ENCODE measurements at places on chromosomes 12 and 14.
A peak's percentile ranks its signal among the peaks of the same experiment; 100 is the strongest.

DNA sequence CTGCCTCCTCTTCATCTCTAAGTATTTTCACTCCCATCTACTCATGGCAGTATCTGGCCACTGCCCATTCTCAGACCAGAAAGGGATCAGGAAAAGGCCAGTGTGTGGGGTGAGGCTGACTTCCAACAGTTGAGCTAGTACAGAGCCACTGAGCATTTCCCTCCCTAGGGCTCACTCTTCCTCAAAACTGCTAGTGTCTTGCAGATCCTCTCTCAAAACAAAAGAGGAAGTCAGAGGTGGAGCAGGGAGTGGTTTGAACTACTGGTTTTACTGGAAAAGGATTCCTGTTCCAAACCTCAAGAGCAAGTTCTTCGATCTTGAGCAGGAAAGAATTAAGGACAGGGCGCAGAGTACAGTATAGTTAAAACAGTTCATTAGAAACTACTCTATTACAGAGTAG lies 11.7 kb upstream of the RNASE10 start:
- H3K27ac ChIP-seq, result no peak overlapping the region
- H3K4me1 ChIP-seq, result peaks cover 45% of the 10 kb centered on the region
- H3K4me3 ChIP-seq, result no peak overlapping the region
- DNase-seq, result no peak

GRCh38 chr14:66477567-66477966 lies 8.6 kb upstream of the CCDC196 start:
- H3K4me1 ChIP-seq, result peaks cover 2% of the 10 kb centered on the region
- peaks cover 5% of the 10 kb centered on the region for H3K36me3 ChIP-seq
- H3K4me3 ChIP-seq, result no peak overlapping the region
- H3K27me3 ChIP-seq, result no peaks in the 10 kb centered on the region
- DNase-seq, result no peak

GRCh38 chr14:22073801-22074200 lies 400.2 kb upstream of the OR4E1 start:
- peaks cover 17% of the 10 kb centered on the region for H3K4me1 ChIP-seq
- H3K27ac ChIP-seq, result peak overlapping the region; percentile 77
- no peak for DNase-seq
- H3K4me3 ChIP-seq, result peak overlapping the region; percentile 64
- H3K27me3 ChIP-seq, result no peaks in the 10 kb centered on the region
- H3K36me3 ChIP-seq, result peaks cover 6% of the 10 kb centered on the region

DNA sequence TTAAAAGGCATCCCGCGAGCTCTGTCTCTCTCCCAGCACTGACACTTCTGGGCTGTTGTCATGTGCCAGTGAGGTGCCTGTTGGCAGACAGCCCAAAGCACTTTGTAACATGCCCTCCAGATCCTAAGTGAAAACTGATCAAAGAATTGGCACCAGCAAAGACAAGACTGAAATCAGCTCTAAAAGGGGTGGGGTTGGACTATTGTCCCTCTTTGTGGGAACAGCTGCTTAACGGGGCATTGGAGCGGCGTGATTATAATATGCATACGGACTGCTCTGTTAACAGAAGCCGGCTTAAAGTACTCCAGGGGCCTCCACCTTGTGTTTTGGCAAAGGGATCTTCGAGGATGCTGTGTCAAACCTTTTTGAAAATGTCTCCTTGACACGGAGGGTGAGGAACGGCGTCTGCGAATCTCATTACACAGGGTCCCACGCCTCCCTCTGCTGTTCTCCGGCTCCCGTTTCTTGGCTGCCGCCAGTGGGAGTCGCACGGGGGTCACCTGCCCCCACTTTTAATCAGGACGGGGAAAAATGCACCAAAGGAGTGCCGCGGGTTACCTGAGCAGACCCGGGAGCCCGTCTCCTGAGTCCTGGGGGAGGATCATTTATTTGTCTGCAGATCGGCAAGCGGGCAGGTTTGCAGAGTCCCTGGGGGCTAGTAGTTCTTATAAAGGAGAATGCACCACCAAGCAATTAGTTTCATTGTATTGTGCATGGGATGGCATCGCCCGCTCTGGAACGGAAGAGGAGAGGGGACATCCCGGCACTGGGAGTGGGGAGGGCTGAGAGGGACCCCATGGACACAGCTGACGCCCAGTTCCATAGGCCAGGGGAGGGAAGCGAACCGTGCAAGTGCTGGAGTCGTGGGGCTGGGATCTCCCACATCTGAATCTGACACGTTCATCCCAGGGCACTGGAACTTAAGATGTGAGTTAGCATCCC lies 44.3 kb downstream of the SPRING1 start:
- no peak for DNase-seq
- no peak overlapping the region for H3K4me3 ChIP-seq
- peaks cover 14% of the 10 kb centered on the region for H3K4me1 ChIP-seq
- no peak overlapping the region for H3K27ac ChIP-seq
- peaks cover 52% of the 10 kb centered on the region for H3K27me3 ChIP-seq

GRCh38 chr14:39113685-39114072 lies 444 bp upstream of the GEMIN2 start:
- DNase-seq, result no peak
- peaks cover 25% of the 10 kb centered on the region for H3K4me1 ChIP-seq
- peak overlapping the region; percentile 96 for H3K4me3 ChIP-seq
- H3K36me3 ChIP-seq, result no peaks in the 10 kb centered on the region
- peak overlapping the region; percentile 95 for H3K27ac ChIP-seq

DNA sequence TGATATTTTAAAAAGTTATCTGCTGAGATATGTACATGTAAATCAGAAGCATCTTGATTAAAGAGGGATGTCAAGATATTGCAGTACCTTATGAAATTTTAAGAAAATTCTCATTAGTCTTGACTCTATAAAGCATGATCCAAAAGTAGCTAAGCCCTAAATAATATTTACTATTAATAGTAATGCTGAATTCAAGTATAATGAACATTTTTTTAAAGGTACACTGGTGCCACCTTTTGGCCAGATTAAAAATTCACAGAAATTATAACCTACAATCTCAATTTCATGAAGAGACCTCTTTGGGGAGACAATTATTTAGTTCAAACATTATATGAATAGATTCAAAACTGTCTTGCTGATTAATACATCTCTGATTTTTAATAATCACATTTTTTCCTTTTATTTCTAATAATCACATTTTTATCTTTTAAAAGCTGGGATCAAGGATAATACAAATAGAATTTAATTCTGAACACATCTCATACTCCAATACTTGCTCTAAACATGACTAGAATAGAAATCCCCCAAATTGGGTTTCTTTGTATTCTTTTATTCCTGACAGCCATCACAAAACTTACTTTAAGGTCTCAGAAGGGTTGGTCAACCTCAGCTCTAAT lies 13.4 kb downstream of the AKAP5 start:
- H3K27ac ChIP-seq, result no peak overlapping the region
- H3K36me3 ChIP-seq, result peaks cover 4% of the 10 kb centered on the region
- H3K4me1 ChIP-seq, result peaks cover 2% of the 10 kb centered on the region
- no peak overlapping the region for H3K4me3 ChIP-seq
- DNase-seq, result no peak

GRCh38 chr14:54814076-54814475 lies 88.5 kb downstream of the GCH1 start:
- H3K36me3 ChIP-seq, result no peaks in the 10 kb centered on the region
- H3K4me3 ChIP-seq, result no peak overlapping the region
- no peaks in the 10 kb centered on the region for H3K4me1 ChIP-seq
- H3K27ac ChIP-seq, result no peak overlapping the region
- H3K27me3 ChIP-seq, result peaks cover 4% of the 10 kb centered on the region

- no peaks in the 10 kb centered on the region for H3K4me1 ChIP-seq
- H3K27ac ChIP-seq, result no peak overlapping the region
- no peak for DNase-seq
- peaks cover 2% of the 10 kb centered on the region for H3K36me3 ChIP-seq
- no peak overlapping the region for H3K4me3 ChIP-seq
These were observed 99.3 kb downstream of the HECTD4 start for GRCh38 chr12:112282920-112283319.

- H3K27ac ChIP-seq, result no peak overlapping the region
- H3K4me1 ChIP-seq, result no peaks in the 10 kb centered on the region
- no peak overlapping the region for H3K4me3 ChIP-seq
- H3K36me3 ChIP-seq, result no peaks in the 10 kb centered on the region
These were observed 228.9 kb upstream of the EGLN3 start for GRCh38 chr14:34179727-34180126.

DNA sequence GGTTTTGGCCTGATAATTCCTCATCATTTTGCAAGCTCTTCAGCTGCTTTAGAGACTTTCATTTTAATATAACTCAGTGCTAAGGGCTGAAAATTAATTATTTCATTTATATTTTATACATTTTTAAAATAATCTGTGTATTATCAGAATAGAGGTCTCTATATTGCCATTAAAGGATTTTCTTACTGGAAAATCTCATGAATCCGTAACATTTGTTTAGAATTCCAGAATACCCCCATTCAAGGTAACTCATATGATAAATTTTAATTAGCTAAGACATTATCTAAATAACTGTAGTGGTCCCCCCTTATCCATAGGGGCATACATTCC lies 51.6 kb downstream of the BMAL2 start:
- H3K36me3 ChIP-seq, result peaks cover 6% of the 10 kb centered on the region
- no peaks in the 10 kb centered on the region for H3K27me3 ChIP-seq
- H3K4me3 ChIP-seq, result no peak overlapping the region
- H3K27ac ChIP-seq, result no peak overlapping the region
- DNase-seq, result no peak
- H3K4me1 ChIP-seq, result no peaks in the 10 kb centered on the region

DNA sequence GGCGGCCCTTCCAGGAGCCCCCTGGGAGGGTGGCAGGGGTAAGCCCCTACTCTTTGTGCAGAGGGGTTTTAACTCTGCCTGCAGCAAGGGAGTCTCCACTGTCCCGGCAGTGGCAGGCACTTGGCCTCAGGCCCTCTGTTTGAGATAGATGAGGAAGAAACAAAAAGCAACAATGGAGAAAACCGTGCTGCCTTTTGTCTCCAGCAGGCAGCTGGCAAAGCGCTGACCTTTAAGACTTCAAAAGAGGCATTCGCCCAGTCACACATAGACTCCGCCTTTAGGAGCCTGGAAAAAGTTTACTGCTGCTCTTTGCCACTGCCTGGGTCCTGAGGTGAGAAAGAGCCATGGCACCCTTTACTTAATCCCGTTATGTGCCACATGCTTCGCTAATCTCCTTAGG lies 158.2 kb upstream of the NTF3 start:
- H3K4me1 ChIP-seq, result no peaks in the 10 kb centered on the region
- no peaks in the 10 kb centered on the region for H3K36me3 ChIP-seq
- no peak overlapping the region for H3K4me3 ChIP-seq
- no peak overlapping the region for H3K27ac ChIP-seq
- no peaks in the 10 kb centered on the region for H3K27me3 ChIP-seq

DNA sequence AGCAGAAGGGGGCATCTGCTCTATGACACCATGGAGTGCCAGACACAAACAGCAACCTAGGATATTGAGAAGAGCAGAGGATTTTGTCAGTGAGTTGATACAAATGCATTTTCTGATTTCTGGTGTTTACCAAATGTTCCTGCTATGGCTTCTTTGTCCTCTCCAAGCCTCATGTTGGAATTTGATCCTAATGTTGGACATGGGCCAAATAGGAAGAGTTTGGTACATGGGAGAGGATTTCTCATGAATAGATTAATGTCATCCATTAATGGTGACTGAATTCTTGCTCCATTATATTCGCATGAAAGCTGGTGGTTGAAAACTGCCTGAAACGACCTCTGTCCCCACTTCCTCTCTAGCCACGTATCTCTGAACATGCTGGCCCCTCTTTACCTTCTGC lies 1002.2 kb upstream of the FLRT2 start:
- H3K27me3 ChIP-seq, result no peaks in the 10 kb centered on the region
- no peaks in the 10 kb centered on the region for H3K4me1 ChIP-seq
- no peak for DNase-seq
- no peak overlapping the region for H3K27ac ChIP-seq

DNA sequence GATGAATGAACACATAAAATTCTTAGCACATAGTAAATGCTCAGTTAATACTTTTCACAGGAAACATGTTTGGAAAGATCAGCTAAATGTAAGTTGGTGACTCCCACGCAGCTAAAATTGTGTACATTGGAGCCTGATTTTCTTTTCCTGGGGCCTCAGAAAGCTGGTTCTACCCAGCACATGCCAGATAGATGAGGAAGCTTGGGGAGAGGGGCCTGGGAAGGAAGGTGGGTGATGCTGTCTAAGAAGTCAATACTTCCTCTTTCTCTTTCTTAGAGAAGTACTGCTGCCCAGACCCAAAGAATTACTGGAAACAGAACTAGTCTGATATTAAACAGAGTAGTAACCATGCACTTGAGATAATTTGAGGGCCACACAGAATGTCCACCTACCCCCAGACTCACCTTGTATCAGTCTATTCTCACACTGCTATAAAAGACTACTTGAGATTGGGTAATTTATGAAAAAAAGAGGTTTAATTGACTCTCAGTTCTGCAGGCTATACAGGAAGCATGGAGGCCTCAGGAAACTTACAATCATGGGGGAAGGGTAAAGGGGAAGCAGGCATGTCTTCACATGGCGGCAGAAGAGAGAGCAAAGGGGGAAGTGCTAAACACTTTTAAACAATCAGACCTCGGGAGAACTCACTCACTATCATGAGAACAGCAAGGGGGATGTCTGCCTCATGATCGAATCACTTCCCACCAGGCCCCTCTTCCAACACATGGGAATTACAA lies 123.3 kb upstream of the MED13L start:
- H3K4me3 ChIP-seq, result no peak overlapping the region
- DNase-seq, result no peak
- H3K27me3 ChIP-seq, result peaks cover 3% of the 10 kb centered on the region
- no peaks in the 10 kb centered on the region for H3K36me3 ChIP-seq

DNA sequence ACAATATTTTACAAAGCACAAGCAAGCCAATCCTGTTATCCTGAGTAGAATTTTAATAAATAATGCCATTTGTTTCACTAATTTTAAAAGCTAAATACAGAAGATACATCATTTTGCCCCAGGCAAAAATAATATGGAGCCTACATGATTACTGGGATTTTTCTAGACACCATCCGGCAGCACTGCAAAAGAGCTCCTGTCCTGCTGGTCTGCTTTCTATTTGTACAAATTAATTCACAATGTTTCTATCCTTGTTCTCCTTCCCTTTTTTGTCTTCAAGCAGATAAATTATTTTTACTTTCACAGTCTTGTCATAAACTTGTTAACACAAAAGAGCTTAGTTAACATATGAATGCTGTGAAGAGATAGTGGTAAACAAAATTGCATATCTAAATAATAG lies 4.6 kb downstream of the SIX1 start:
- H3K27ac ChIP-seq, result no peak overlapping the region
- H3K27me3 ChIP-seq, result peaks cover 93% of the 10 kb centered on the region
- DNase-seq, result no peak
- H3K4me1 ChIP-seq, result peaks cover 11% of the 10 kb centered on the region
- H3K4me3 ChIP-seq, result no peak overlapping the region
- H3K36me3 ChIP-seq, result no peaks in the 10 kb centered on the region

DNA sequence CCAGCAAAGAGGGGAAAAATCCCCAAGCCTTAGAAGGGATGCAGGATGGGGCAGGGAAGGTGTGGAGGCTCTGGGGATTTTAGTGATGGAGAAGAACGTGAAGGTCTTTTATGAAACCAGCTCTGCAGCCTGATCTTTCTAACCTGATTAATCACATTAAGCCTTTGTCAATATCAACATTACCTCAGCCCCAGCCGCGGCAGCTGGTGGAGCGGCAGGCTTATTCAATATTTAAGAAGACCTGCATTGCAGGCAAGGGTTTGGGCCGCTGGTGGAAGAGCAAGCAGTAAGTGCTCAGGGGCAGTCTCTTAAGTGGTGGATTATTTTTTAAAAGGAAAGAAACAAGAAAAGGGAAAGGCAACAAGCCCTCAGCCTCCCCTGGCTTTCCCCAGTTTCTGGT lies 16.6 kb downstream of the RPH3A start:
- H3K4me3 ChIP-seq, result no peak overlapping the region
- H3K4me1 ChIP-seq, result no peaks in the 10 kb centered on the region
- no peak for DNase-seq
- no peaks in the 10 kb centered on the region for H3K36me3 ChIP-seq
- H3K27ac ChIP-seq, result no peak overlapping the region

Data from activated naive CD8-positive, alpha-beta T cell treated with anti-CD3 and anti-CD28 coated beads, Interleukin-2, amount 10 ng/mL, durations not matched to agents 7 days and 5 days (primary cell).